ENCODE measurements at places on chromosomes 4 and X. TPM values are rescaled to one million over a fixed set of nuclear protein-coding genes. Genes with fewer than 3 reads are reported as not detected.

Gene TRO
- total RNA-seq: 3.2 TPM

Gene NIPAL1
- 0.66 TPM for total RNA-seq

Gene ZNF41
- total RNA-seq: 19.3 TPM

Gene DTHD1
- total RNA-seq: 0.13 TPM

Gene NOX1
- total RNA-seq: not detected

Gene FGA
- not detected for total RNA-seq

Gene FRAS1
- total RNA-seq: 3.0 TPM

Gene NUP62CL
- 0.32 TPM for total RNA-seq

Gene AMTN
- total RNA-seq: not detected

Gene NPY5R
- total RNA-seq: not detected

Gene MMRN1
- total RNA-seq: 3.8 TPM

- no peak for DNase-seq
Measured at GRCh38 chr4:58252656-58253055, 1142.5 kb upstream of the IGFBP7 start.

- no peak for DNase-seq
Measured at GRCh38 chr4:58070726-58071125, 960.5 kb upstream of the IGFBP7 start.

- no peak for DNase-seq
Measured at GRCh38 chr4:139913398-139913990, 240.5 kb downstream of the MAML3 start.

DNA sequence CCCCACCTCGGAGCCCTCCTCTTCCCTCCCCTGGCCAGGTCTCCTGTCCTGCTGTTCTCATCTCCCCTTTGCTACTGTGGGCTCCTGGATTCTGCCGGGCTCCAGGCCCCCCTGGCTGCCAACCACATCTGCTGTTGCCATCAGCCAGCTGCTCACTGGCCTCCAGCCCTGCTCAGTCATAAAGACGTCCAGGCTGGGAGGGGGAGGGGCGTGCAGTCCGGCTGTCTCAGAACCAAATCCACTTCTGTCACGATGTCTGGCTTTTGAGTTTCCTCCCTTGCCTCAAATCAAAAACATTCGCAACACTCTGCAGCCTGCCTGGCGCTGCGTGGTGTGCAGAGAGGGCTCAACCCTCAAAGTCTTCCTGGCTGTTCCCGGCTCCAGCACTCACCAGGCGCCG lies 7.1 kb downstream of the RASL11B start:
- DNase-seq: peak; percentile 73

DNA sequence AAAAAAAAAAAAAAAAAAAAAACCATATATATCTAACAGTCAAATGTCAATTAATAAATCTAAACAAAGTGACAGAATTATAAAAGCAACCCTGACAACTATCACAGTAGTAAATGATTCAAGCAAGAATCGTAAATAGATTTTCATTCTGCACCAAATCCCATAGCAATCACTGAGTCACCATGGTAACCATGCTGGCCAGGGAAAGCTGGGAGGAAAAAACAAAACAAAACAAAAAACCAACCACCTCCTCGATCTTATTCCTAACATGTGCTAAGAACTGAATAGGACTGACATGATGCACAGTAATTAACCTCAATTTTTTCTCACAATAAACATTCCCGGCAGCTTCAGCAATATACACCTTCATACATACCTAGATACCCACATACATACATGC lies 30.6 kb upstream of the RAB40A start:
- no peak for DNase-seq

- DNase-seq: no peak
Measured at GRCh38 chr4:18403327-18403726, 381.8 kb upstream of the LCORL start.

DNA sequence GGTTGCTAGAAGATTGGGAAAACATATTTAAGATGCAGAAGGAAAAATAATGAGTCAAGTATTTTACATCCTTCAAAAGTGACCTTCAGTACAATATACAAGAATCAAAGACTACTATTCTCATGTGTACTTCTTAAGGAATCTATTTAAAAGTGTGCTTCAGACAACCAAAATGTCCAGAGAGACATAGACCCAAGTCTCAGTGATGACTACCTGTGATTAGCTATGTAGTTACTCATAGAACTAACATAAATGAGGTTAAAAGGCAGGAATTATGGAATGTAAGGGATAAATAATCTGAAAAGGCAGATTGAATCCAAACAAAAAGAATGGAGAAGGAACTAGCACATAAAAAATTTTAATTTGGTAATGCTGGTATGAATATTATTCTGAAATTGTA lies 634.7 kb upstream of the FAM241A start:
- DNase-seq: no peak

DNA sequence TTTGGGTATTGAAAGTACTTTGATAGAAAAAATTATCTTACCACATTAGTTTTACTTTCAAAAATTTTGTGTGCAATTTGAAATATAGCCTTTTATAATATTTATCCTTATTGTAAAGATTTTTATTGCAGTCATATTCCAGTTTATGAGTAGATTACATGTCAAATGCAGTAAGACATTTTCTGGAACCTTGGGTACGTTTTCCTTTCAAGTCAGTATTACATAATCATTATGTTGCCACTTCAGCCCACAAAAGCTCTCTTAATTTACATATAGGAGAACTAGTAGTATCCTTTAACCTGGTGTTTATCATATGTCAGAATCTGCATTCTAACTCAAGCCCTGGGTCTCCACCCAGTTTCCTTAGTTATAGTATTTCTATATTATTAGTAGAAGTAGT lies 98.5 kb downstream of the CENPC start:
- no peak for DNase-seq

GRCh38 chr4:69999420-69999819 lies 3.7 kb downstream of the STATH start:
- DNase-seq: no peak

- DNase-seq: no peak
Measured at GRCh38 chr4:153758136-153758535, 1.7 kb downstream of the RNF175 start.

- DNase-seq: no peak
Measured at GRCh38 chr4:150567070-150567469, 14.9 kb upstream of the MAB21L2 start.

- peak; percentile 58 for DNase-seq
Measured at GRCh38 chrX:41085878-41086626, 807 bp downstream of the USP9X start.

- DNase-seq: no peak
Measured at GRCh38 chrX:18702362-18703195, 4.9 kb upstream of the PPEF1 start.

GRCh38 chr4:168177546-168178149 lies 85.3 kb downstream of the ANXA10 start:
- DNase-seq: no peak

- DNase-seq: no peak
Measured at GRCh38 chr4:174663216-174663615, 140.9 kb upstream of the HPGD start.

DNA sequence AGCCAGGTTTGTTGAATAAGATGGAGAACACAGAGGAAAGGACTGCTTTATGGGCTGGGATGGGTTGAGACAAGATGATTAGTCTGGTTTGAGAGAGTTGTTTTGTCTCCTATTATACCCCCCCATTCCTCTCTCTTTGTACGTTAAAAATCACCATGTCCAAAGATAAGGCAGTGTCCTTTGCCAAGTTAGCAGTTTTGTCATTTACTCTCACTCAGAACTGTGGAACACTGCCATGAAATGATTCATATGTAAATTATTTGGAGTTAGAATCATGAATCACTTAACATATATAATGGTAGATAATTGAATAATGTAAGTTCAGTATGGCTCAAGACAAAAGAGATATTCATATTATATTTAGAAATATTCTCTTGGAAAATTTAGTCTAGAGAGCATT lies 151.3 kb downstream of the DCLK2 start:
- no peak for DNase-seq

- DNase-seq: no peak
Measured at GRCh38 chr4:107292979-107293378, 256.9 kb upstream of the DKK2 start.

- no peak for DNase-seq
Measured at GRCh38 chr4:138259271-138259670, 17.1 kb upstream of the SLC7A11 start.

DNA sequence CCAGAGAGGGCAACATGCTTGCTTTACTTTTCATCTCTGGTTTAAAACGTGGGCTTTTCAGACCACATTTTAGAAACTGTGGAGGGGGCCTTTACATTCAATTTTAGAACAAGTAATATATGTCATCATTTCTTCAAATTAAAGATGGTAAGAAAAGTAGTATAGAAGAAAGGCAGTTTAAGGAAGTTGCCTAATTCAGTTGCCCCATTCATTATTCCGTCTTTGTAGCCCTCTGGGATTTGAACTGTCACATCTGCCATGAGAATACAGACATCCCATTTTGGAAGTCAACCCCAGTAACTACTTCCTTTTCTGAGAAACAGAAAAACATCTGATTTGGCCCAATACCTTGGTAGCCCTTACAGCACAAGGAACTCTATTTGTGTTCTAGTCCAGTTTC lies 61.2 kb downstream of the PASD1 start:
- no peak for DNase-seq

GRCh38 chr4:103011378-103012025 lies 8.0 kb downstream of the SLC9B1 start:
- DNase-seq: no peak

- no peak for DNase-seq
Measured at GRCh38 chr4:164807611-164808010, 53.7 kb downstream of the SMIM31 start.

DNA sequence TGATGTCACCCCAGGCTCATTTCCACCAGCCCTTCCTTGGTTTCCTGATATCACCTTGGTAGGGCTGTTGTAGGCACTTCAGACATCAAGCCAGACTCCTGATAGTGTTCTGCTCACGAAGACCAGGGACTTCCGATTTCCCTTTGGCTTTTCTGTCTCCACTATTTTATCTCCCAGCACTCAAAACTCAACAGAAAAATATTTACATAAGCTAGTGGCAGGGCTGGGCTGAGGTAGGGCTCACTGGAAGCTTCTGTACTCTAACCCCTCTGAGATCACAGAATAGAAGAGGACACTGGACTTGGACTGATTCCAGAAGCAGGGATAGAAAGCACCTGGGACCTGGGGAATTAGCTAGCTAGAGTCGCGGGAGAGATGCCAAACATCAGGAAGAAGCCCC lies 34.4 kb upstream of the EFNB1 start:
- no peak for DNase-seq

GRCh38 chr4:5710961-5711478 lies at the start of gene EVC:
Gene EVC, plus strand, starts transcription at chr4:5711201. Its CDS starts 180 bp downstream, at chr4:5711381.
- DNase-seq: peak; percentile 84

- no peak for DNase-seq
Measured at GRCh38 chr4:8381814-8382581, 58.5 kb downstream of the ACOX3 start.
